Activated effector memory CD4-positive, alpha-beta T cell treated with anti-CD3 and anti-CD28 coated beads, Interleukin-2, amount 50 U/mL, for 16 hours (primary cell): ENCODE measurements at places on chromosomes 12 and 14.

GRCh38 chr12:64192644-64193444 lies 29.3 kb downstream of the KICS2 start:
- no peak for DNase-seq

DNA sequence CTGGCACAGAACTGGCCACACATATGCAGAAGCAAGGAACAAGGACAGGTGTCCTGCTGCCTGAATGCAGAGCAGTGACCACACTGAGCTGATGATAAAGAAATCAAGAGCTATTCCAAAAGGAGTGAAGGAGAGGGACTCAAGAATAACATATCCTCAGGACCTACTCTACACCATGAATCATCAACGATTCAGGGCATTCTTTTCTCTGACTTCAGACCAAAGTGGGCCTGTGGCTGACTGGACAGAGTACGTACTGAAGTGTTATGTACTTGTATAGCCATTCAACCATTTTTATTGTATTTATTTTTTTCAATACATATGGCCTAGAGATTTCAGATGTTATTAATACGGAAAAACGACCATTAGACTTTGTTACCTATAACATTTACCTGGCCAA lies 177.5 kb upstream of the TMTC1 start:
- DNase-seq, result no peak

- DNase-seq, result no peak
These were observed 133.8 kb downstream of the ATXN7L3B start for GRCh38 chr12:74671421-74671820.

DNA sequence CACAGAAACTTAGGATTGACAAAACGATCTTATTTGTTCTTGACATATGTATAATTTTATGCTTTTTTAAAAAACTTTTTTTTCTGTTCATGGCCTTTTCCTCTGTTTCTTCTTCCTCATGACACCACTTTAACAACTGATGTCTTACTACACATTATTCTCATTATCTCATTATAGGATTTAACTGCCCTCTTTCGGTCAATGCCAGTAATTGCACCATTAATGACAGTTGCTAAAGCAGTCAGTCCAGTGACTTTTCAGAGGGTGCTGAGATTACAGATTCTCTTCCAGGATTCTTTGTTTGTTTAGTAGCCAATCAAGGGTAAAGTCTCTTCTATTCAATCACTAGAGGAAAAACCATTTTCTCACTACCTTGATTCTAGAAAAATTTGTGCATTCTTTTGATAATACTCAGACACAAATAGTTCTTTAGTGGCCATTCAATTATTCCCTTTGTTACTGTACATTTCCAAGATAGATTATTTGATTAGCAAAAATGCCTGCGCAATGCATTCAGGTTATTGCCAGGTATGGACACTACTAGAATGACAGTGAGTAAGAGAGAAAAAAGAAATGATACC lies 50.1 kb downstream of the KLRG1 start:
- DNase-seq, result no peak

DNA sequence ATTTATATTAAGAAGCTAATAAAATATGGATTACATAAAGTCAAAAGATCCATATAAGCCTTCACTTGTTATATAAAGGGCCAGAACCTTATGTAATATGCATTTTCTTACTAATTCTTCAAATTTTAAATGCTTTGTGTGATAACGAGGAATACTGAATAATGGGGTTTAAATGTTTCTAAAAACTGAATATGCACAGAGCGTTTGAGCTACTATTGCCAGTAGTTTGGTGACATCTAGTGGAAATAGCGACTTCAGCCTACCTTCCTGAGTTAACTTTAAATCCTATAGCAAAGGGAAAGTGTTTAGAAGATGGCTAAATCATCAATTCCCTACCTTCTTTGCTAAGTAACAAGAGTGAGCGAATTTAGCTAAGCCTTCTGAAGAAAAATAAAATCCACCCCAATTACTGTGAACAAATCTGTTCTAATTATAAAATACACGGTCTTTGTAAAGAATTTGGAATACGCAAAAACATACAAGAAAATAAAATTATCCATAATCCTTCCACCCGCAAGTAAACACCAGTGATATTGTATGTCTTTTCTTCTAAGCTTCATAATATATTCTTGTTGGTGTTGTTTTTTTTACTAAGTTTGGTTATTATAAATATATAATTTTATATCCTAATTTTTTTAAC lies 115.5 kb upstream of the G2E3 start:
- DNase-seq, result no peak
